ENCODE measurements at places on chromosomes 3 and 15. TPM values are rescaled to one million over a fixed set of nuclear protein-coding genes. Genes with fewer than 3 reads are reported as not detected.

UBAP1L gene
- total RNA-seq, result 8.7 TPM

GRCh38 chr3:40055956-40056355 is 246.5 kb downstream of the MYRIP start:
- no peak for DNase-seq

DNA sequence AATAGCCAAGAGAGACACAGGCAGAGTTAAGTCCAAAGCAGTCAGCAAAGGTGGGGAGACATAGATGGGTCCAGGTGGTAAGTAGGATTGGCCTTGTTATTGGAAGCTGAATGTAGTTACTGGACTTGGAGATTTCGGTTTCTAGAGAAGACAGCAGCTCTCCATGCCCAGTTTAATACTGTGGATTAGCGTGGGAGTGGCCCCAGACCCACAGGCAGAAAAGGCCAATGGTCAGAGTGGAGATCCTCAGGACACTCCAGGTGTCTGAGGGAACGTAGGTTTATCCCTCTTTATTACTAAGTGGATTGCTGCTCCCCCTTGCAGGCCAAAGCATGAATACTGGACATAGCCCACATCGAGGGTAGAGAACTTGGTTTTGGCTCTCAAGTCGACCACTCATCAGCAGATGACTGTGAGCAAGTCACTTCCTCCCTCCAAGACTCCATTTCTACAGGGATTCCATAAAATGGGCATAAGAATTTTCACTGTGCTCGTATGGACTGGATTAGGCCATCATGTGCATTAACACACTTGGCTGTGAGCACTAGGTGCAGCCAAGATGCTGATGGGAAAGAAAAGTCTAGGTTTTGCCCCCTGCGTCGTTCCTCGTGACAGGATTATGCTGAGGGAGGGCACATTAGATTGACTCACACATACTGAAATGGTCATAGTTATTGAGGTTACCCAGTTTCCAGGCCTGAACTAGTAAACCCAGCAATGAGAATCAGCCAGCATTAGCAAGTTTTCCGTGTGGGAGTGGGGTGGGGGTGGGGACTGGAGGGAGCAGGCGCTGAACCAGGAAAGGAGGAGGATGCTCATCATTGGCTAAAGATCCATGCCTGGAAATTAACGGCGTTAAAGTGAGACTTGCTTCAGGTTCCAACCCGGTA is 225.2 kb upstream of the TPRG1 start:
- no peak for DNase-seq

SETD5 gene
- 214 TPM for total RNA-seq

PARP15 gene
- 0.81 TPM for total RNA-seq
